ENCODE measurements at places on chromosomes 16 and 17.

DNA sequence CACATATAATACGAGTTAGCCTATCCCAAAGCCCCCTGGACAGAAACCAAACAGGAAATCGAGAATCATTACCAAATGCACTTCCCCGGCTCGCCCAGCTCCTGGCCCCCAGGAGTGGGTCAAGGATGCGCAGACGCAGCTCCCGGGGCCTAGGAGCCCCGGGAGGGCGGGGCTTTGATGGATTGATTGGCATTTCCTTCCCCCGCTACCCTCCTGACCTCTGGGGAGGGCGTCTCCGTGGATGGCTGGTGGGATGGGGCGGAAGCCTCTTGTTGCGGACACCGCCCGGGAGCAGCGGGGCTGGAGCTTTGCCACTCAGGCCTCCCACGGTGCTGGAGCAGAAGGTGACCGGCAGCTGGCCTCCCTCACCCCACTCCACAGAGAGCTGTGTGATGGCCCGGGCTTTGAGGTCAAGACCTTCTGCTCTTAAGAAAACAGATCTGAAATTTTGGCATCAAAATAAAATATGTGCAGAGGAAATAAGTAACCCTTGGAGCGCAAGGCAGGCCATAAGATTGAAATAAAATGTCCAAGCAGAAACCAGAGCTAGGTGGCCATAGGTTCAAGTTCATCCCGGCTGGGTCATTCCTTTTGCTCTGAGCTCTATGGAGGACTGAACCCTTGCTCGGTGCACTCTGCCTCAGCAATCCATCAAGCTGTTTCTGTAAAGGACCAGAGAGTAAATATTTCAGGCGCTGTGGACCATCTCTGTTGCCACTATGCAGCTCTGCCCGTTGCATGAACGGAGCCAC, 262.3 kb downstream of the SOX9 start:
- DNase-seq: no peak

- DNase-seq: no peak
Observed at GRCh38 chr16:82031116-82032084, 3.7 kb upstream of the HSD17B2 start.

DNA sequence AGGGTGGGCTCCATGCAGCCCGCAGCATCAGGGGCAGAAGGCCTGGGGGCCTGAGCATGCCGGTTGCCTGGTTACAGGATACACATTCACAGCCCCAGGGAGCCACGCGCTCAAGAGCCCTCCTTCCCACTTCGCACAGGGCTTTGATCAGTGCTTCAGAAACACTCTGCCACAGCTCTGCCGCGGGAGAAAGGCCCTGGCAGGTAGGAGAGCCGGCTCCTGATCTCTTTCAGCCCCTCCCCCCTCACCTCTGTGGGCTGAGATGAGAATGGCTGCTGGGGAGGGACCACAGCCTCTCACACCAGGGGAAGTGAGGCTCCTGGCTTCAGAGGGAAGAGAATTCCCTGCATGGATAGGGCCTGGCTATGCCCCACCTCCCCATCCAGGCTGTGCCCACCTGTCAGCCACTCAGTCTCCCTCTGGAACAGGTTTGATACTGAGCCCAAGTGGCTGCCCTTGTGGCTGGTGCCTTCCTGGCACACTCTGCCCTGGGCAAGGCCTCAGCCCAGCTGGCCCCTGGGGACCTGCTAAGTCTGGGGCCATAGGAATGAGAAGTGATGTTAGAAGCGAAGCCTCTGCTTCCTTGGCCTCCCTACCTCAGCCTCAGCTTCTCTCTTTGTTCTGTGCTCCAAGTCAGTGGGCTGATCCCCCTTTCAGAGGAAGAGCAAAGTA, 8.6 kb downstream of the DOK4 start:
- no peak for DNase-seq

- no peak for DNase-seq
Observed at GRCh38 chr16:85733839-85734170, 17.1 kb downstream of the C16orf74 start.

GRCh38 chr17:50184064-50184463, 17.4 kb downstream of the COL1A1 start:
- no peak for DNase-seq

DNA sequence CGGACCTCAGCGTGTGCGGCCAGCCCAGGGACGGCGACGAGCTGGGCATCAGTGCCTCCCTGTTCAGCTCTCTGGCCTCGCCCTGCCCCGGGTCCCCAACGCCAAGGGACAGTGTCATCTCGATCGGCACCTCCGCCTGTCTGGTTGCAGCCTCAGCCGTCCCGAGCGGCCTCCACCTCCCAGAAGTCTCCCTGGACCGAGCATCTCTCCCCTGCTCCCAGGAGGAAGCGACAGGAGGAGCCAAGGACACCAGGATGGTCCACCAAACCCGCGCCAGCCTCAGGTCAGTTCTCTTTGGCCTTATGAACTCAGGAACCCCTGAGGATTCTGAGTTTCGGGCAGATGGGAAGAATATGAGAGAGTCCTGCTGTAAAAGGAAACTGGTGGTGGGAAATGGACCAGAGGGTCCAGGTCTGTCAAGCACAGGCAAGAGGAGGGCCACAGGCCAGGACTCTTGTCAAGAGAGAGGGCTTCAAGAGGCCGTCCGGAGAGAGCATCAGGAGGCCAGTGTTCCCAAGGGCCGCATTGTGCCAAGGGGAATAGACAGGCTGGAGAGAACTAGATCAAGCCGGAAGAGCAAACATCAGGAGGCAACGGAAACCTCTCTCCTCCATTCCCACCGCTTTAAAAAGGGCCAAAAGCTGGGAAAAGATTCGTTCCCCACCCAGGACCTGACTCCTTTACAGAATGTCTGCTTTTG, 825 bp downstream of the HASPIN start:
- DNase-seq: no peak

- DNase-seq: peak; percentile 74
Observed at GRCh38 chr16:31874366-31875111, 932 bp downstream of the ZNF267 start.

GRCh38 chr17:78179372-78179771, 7.5 kb downstream of the TK1 start:
- no peak for DNase-seq

- peak; percentile 62 for DNase-seq
Observed at GRCh38 chr17:32007463-32008298, 498 bp downstream of the LRRC37B start.

- no peak for DNase-seq
Observed at GRCh38 chr16:57054771-57055170, 37.6 kb upstream of the CPNE2 start.
